ENCODE measurements at places on chromosomes 1 and 21.

DNA sequence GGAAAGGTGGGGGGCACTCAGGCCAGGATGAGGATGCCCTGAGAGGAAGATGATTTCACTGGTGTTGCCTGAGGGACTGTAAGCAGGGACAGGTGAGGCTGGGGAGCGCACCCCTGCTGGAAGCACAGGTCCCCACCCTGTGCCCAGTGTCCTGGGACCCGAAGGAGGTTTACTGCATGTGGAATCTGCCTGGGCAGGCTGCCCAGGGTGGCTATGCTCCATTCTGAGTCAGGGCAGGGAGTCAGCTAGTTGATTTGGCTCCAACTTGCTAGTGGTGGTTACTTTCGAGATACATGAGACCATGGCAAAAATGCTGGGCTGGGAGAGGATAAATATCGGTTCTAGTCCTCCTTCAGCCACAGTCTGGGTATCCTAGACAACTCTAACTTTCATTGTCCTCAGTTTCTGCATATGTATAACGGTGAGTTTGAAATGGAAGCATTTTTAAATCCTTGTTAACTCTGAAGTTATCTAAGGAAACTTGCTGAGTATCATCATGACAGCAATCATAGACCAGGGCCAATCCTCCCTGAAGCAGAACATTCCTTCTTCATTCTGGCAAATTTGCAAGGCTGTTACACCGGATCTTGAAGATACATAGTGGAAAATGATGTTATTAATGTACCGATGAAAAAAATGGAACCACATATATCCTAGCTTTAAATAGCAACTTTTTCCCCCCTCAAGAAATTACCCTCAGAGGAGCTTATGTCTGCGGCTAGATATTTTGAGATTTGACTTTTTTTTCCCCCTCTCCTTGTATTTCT is 7.7 kb downstream of the TLR5 start:
- no peak for DNase-seq

DNA sequence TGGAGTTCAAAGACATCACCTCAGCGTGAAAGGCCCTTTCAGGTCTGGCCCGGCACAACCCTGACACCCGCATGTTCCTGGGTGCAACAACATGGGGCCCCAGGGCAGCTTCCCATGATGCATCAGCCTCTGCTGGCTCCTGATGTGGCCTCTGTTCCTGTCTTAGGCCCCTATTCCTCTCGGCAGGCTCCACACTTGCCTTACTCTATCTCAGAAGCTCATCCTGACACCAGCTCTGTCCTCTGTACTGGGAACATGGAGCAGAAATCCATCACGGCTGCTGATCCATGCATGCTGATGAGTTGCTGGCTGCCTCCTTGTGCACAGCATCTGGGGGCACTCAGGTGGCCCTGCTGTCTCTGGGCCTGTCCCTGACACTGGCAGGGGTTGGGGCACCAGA is 74.6 kb downstream of the ADARB1 start:
- no peak for DNase-seq

- no peak for DNase-seq
Observed at GRCh38 chr1:89407360-89407759, 43.5 kb downstream of the GBP6 start.

DNA sequence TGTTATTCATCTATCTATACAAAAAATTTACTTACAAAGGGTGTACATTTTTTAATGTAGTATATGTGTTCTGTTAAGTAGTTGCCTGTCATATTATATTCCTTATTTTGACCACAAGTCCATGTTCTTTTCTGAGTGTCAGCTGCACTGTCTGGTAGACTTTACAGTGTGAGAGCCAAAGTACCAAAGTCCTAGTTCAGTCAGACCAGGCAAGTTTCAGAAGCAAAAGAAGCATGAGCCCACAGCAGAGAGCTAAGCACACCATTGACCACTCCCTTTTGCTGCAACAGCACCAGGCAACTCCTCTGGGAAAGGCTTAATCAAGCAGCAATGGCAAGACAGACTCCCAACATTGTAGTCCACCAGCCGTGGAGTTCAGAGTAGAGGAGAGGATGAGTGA is 631.9 kb upstream of the PKN2 start:
- DNase-seq, result no peak

GRCh38 chr1:244874974-244875579 is 10.7 kb upstream of the HNRNPU start:
- no peak for DNase-seq

DNA sequence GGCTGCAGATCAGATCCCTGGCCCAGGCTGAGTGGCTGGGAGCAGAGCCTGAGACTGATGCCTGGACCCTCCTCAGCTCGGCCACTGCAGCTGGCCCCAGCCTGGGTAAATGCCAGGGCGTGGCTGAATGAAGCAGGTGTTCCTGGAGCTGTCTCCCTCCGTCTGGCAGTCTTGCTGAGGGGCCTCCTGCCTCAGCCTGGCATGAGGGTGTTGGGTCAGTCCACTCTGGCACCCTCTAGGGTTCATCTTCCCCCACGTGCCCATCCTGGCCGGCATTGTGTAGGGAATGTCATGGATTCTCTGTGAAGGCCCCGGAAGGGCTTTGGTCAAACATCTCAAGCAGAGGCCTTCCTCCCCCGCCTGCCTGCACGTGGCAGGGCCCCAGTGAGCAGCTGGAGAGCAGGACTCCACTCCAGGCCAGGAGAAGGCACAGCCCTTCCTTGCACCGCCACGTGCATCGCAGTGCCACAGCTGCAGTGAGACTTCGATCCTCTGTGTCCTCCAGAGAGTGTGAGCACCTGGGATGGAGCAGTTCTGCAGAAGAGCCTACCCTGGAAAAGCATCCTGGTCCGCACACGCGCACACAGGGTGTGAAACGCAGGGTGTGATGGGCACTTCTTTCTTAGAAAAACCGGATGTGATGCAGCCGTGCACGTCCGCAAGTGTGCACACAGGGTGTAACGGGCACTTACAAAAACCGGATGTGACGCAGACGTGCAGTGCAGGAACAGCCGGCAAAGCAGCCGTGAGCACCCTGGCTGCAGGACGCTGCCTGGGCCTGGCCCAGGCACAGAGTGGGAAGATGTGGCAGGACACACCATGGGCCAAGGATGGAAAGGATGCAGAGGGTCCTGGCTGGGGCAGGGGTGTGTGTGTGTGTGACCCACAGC is 4.6 kb upstream of the KRTAP10-4 start:
- no peak for DNase-seq

All from stimulated activated CD8-positive, alpha-beta memory T cell treated with anti-CD3 and anti-CD28 coated beads, Interleukin-4, amount 100 ng/mL, for 48 hours (primary cell).